GM13976 (cell line): ENCODE measurements at places on chromosomes 5 and 9.

- DNase-seq, result no peak
Observed at GRCh38 chr9:131608493-131609037, 63.2 kb downstream of the PRRT1B start.

GRCh38 chr9:78596346-78596745 lies 299.4 kb downstream of the PSAT1 start:
- no peak for DNase-seq

DNA sequence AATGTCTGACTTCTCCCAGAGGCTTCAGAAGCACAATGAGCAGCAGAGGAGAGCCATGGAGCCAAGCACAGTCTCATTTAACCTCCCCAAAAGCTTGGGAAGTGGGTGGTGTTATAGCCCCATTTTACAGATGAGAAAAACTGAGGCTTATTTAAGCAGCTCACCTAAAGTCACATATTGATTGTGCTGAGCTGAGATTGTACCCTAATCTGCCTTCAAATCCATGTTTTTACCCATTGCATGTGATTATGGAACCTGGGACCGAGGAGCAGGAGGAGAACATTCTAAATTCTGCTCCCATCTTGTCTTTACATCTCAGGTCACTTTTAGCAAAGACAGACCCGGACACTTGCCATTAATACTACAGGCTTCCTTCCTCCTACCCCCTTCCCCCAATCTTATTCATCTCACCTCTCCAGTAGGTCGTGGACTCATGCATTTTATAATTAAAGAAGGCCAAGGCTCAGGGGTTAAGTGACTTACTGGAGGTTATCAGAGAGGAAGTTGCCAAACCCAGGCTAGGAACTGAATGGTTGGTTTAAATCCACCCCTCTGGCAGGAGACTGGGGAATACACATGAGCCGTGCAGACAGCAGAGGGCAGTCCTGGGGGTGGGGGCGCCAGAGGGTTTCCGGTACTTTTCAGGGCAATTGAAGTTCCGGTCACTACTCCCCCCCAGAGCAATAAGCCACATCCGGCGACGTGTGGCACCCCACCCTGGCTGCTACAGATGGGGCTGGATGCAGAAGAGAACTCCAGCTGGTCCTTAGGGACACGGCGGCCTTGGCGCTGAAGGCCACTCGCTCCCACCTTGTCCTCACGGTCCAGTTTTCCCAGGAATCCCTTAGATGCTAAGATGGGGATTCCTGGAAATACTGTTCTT lies 51.0 kb upstream of the IL17B start:
- no peak for DNase-seq

GRCh38 chr5:10617103-10617502 lies 53.2 kb downstream of the ANKRD33B start:
- DNase-seq, result no peak

DNA sequence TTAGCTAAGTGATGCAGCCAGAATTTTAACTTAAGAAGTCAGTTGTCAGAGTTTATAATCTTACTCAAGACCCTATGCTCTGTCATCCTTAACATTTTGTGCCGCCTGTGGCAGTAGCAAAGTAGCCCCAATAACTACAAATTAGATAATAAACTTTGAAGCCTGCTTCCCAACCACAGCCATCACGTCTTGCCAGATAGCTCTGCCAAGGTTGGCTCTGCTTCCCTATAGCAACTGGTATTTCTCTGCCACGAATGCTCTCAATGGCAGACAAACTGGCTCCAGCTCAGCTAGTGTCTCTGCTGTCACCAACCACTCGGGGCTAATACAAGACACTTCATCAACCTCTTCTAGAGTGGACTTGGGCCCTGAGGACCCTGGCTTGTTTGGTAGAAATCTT lies 576.1 kb downstream of the CDH12 start:
- no peak for DNase-seq

GRCh38 chr9:70563431-70564204 lies 149.2 kb upstream of the KLF9 start:
- DNase-seq, result peak; percentile 56

DNA sequence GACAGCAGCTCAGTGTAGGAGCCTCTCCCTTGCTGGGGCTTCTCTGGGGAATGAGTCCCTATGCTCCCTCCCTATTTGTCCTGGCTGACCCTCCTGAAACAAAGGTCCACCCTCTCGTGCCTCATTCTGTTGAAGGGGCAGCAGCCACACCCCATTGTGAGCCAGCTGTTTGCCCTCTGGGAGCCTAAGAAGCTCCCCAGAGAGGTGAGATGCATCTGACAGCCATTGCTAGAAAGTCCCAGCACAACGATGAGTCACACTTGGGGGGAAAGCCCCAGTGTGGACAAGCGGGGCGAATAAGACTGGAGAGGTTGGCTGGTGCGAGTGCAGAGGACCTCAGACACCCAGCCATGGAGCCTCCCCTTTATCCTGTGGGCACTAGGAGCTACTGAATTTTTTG lies 101.4 kb downstream of the PPARGC1B start:
- peak; percentile 86 for DNase-seq

DNA sequence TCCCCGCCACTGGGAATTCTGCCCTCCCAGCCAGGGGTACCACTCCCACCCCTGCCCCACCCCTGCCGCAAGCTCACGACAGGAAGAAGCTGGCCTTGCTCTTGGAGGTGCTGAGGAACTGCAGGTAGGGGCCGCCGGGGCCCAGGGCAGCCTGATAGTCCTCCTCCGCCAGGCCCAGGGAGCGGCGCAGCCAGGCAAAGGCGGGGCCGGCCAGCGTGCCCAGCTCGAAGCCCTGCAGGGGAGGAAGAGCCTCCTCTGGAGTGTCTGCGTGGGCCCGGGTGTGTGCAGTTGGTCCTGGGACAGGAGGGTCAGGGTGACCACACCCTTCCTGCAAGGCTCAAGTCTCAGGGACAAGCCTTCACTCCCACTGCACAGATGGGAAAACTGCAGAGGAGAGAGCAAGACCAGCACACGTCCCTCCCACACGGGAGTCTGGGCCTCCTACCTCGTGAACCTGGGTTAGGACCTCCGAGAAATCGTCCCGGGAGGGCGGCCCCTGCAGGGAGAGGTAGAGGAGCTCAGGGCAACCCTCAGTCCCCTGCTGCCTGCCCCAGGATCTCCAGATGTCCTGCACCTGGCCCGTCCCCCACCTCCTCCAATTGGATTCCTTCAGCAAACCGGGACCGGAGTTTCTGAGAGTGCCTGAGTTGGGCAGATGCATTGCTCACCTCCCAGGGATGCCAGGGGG lies 2.4 kb downstream of the PIP5KL1 start:
- DNase-seq, result no peak

DNA sequence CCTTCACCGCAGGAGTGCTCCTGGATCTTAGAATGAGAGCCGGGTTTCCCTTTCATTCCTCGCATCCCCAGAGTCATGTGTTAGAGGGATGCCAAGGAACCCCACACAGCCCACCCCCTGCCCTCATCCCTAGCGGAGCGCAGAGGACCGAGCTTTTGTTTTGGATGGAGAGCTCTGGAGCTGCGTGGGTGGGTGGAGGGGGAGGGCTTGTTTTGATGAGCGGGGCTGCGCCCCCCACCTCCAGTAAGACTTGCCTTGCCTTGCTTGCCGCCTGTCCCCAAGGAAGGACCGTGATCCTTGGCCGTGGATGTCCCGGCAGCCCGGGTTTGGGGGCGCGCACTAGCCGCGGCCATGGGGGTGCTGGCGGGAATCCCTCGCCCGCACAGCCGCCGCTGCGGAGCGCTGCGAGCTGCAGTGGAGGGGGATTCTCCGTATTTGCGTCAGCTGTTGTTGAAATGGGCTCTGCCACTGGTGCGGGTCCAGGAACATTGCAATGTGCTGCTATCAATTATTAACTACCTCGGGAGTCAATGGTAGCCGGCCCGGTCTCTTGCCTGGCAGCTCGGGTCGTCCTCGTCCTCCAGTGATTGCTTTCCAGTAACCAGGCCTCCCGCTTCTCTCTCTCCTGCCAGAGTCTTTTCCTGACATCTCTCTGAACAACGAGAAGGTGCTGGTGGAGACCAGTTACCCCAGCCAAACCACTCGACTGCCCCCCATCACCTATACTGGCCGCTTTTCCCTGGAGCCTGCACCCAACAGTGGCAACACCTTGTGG lies 1.0 kb downstream of the EGR1 start:
- DNase-seq, result no peak
